Epithelial cell of proximal tubule (primary cell): ENCODE measurements at places on chromosomes 11 and 22. TPM values are rescaled to one million over a fixed set of nuclear protein-coding genes. Genes with fewer than 3 reads are reported as not detected.

Gene PNPLA5
- total RNA-seq = not detected in 2 replicates

Gene C11orf42
- not detected in 2 replicates for total RNA-seq

DNA sequence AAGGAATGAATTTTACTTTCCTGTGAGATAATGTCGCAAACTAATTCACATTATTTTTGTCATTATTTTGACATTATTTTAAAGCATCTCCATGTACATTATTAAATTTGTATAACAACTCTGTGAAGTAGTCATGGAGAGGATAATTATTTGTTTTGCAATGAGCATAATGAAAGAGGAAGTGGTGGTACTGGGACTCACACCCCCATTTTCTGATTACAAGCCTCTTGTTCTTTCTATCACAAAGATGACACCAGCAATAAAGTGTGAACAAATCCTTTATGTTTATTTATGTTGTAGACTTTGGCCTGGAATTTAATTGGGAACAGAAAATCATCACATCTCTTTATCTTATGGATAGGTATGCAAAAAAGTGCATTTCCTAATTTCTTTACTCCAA, 522.6 kb downstream of the TMEM135 start:
- DNase-seq = no peak

DNA sequence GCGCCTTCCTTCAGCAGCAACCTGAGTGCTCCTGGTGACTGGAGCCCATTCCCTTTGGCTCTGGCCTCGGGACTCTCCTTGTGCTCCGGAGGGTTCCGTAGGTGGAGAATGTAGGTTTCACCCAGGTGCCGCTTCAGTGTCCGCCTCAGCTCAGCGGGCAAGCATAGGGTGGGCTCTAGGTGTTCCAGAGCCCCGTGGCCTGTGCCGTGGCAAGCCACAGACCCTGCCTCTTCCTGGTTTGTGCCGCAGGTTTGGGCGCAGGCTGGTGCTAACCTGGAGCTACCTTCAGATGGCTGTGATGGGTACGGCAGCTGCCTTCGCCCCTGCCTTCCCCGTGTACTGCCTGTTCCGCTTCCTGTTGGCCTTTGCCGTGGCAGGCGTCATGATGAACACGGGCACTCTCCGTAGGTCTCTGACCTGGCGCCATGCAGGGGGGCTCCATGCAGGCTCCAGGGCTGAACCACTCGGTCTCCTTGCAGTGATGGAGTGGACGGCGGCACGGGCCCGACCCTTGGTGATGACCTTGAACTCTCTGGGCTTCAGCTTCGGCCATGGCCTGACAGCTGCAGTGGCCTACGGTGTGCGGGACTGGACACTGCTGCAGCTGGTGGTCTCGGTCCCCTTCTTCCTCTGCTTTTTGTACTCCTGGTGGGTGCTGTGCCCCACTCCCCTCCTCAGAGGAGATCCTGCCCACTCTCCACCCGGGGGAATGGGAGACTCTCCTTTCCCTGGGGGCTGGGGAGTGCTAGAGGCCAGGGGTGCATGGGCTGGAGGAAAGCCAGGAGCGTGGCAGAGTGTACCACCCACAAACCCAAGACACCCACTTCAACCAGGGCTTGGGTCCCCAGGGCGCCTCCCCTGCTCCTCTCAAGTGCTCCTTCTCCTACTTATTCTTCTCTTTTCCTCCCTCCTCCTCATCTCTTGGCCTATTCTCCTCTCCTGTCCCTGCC, 2.4 kb downstream of the SLC22A12 start:
- DNase-seq = no peak

GRCh38 chr11:62077132-62077531, 46.7 kb upstream of the INCENP start:
- DNase-seq = no peak

DNA sequence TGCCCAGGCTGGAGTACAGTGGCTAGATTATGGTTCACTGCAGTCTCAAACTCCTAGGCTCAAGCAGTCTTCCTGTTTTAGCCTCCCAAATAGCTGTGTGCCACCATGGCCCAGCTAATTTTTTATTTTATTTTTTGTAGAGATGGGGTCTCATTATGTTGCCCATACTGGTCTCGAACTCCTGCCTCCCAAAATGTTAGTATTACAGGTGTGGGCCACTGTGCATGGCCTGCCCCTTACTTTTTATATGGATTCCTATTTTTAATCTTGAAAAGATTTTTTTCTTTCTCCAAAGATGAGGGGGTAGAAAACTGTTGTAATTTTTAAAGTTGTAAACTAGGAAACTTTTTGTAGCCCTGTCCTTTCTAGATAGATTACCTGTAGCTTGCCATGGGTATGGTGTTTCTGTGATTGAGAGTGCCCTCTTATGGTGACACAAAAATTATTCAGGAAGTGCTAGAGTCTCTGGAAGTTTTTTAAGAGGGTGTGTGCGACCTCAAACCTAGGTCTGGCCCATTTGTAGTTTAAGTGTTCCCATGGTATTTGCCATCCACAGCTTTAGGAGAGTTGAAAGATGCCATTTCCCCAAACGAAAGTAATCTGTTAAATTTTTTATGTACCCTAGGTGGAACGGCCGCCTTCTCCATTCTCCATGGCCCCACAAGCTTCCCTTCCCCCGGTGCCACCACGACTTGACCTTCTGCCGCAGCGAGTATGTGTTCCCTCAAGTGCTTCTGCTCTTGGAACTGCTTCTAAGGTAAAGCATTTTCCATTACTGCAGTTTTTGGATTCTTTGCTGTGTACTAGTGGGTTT, 32.4 kb downstream of the MCAM start:
- DNase-seq = no peak

GRCh38 chr11:129972611-129973010, 30.0 kb downstream of the PRDM10 start:
- DNase-seq = no peak

GRCh38 chr11:64735725-64736259, 8.2 kb downstream of the RASGRP2 start:
- no peak for DNase-seq
